HFFc6 (cell line): ENCODE measurements at places on chromosomes 11 and 22.
A peak's percentile ranks its signal among the peaks of the same experiment; 100 is the strongest.

GRCh38 chr11:33551051-33551450 is 149.6 kb downstream of the C11orf91 start:
- DNase-seq: no peak

DNA sequence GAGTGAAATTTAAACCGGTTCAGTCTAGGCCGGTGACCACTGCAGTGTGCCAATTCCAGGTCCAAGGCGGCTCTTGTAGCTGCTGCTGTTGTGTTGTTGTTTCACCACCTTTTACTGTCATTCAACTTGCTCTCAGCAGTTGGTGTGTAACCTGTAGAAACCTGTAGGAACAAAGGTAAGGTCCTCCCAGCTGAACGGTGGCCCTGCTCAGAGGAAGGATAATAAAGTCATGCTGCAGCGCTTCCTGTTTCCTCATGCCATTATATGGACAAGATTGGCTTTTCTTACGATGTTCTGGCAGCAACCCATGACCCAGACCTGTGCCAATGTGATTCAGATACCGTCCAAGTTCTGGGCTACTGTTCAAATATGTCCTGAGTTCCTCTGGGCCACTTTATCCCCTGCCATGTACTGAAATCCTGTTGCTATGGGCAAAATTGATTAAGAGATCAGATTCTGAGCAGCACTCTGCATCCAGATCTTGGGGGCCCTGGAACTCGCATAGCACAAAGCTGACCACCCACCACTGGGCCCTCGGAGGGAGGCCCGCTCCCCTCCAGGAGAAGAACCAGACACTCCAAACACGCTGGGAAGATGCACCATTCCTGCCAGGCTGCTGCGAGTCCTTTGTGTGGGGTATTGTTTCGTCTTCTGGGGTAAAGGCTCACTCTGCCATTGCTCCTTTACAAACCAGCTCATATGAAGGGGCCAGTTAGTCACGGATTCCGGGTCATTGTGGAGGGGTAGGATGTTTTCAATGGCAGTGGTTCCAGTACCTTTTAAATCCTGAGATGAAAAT is 13.2 kb downstream of the FAM181B start:
- DNase-seq: no peak

DNA sequence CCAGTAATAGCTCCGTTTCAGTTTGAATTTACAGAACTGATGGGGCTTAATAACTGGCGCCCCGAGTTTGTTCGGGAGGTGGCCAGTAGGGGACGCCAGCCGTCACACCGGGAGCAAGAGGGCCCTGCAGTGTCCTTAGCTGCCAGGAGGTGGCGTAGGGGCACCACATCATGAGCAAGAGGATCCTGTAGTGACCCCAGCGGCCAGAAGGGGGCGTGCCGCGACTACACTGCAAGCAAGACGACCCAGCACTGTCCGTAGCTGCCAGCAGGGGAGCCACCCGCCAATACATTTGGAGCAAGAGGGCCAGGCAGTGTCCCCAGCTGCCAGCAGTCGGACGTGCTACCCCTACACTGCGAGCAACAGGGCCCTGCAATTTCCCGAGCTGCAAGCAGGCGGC is 663.7 kb upstream of the B3GAT1 start:
- peak; percentile 32 for DNase-seq

DNA sequence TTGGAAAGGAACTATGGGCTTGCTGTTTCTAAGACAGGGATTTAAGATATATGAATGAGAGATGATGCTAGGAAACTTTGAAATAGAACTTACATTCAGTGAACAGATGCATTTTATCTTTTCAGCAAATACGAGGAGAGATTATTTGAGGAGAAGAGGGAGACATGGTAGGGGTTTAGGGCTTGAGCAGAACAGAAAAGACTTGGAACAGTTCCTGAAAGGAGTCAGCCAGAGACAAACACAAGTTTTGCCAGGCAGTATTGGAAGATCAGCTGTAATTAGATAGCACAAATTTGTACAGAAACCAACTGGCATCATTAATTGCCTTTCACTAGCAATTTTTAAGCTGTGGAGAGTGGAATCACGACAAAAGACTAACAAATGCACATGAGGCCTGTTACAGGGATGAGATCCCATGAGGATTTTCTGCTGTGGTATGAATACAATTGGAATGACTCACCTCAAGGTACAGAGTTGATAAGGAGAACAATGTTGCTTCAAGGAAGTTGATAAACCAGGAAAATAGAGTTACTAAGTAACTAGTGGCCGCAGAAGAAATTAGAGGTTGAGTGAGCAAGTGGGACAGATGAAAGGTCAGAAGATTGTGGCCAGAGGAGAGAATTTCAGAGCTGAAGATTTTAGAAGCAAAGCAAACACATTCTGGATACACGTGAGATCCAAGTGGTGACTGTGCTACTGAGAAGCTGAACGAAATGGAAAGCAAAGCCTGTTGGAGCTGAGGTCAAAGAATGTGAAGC is 67.9 kb downstream of the CYB5R2 start:
- DNase-seq: peak; percentile 15

DNA sequence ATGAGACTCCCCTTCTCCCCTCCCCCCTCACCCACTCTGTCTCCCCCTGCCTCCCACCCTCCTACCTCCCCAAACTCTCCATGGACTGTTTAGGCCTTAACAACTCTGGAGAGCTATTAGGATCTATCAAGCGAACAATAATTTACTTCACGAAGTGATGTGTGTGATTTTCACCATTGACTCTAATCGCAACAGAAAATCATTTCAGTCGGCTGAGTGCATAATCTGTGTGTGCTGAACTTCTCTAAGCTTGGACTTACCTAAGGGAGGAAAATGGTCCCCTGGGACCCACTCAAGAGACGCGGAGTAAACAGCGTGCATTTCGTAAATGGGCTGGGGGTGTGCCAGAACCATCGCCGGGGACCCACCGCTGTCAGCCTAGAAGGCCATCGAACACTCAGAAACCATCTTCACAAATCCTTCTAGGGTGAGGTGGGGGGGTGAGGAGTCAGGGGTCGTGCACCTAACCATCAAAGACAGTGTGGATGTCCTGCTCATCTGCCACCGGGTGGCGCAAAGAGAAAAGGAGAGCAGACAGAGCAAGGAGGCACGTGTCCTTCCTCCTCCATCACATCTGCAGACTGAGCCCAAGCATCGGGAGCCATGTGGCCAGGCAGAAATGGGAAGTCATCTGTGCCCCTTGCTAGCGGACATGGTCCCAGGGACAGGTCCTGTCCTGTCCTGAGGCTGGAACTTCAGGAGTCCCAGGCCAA is 62.1 kb upstream of the NUP50 start:
- peak; percentile 64 for DNase-seq

DNA sequence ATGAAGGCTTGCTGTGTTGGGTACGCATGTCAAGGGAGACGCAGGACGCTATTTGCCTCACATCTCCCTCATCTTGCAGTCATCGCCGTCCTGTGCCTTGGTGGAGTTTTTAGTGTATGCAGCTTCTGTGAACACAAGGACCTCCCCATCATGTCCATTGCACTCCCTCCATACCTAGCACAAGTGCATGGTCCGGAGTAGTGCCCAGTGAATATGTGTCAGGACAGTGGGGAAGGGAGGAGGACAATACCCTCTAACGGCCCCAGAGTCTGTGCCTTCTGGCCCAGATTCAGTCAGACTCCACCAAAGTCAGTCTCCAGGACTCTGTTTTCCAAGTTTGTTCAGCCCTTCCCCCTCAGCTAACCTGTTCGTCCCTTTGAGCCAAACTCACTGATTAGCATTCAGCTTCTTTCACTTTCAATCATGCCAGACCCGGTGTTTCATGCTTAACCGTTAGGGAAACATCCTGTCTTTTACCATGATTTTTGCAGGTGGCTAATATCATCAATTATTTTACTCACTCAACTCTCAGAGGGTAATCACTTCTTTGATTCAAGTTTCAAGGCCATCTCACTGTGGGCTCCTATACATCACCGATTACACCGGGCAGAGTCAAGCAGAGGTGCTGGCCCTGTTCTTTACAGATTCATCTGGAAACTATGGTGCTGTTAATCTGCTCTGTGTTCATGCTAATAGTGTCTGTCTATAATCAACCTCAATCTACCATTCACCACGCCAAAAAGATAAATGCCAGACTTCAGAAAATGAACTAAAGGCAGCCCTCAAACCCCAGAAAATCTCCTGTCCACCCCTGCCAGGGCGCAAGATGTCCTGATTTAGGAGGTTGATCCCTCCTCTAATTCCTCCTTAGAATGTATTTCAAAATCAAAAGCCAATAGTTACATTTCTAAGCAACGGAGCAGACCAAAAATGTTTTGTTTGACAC is 156.5 kb downstream of the RRAS2 start:
- DNase-seq: no peak

- no peak for DNase-seq
These were observed 47.3 kb downstream of the PRR5L start for GRCh38 chr11:36343436-36343835.

- DNase-seq: no peak
These were observed 90.3 kb upstream of the CLDN5 start for GRCh38 chr22:19614536-19614863.
